ENCODE measurements at places on chromosomes 5 and 9. TPM values are rescaled to one million over a fixed set of nuclear protein-coding genes. Genes with fewer than 3 reads are reported as not detected.
A peak's percentile ranks its signal among the peaks of the same experiment; 100 is the strongest.

DNA sequence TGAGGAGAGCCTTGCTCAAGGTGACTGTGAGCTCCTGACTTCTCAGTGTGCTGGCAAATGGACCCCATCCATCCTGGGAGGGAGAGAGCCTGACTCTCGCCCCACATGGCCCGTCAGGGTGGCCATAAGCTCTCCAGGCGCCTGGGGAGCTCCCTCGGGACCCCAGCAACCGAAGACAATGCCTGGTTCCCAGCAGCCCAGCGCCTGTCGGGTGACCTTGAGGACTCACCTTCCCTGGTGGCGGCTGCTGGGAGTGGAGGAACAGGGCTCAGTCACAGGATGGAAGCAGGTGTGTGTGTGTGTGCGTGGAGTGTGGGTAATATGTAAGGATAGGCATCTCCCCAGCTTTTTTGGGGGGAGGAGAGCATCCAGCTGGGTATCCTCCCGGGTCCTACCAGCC lies 190.3 kb downstream of the MELK start:
- no peak overlapping the region for H3K4me3 ChIP-seq
- H3K4me1 ChIP-seq = peaks cover 13% of the 10 kb centered on the region
- no peaks in the 10 kb centered on the region for H3K27me3 ChIP-seq
- H3K36me3 ChIP-seq = no peaks in the 10 kb centered on the region

- H3K27me3 ChIP-seq = no peaks in the 10 kb centered on the region
- H3K4me1 ChIP-seq = peaks cover 34% of the 10 kb centered on the region
- no peak overlapping the region for H3K4me3 ChIP-seq
These were observed 143.4 kb upstream of the KLF9 start for GRCh38 chr9:70557661-70558369.

- DNase-seq = no peak
- H3K4me1 ChIP-seq = no peaks in the 10 kb centered on the region
- no peaks in the 10 kb centered on the region for H3K27me3 ChIP-seq
- H3K27ac ChIP-seq = no peak overlapping the region
- H3K36me3 ChIP-seq = no peaks in the 10 kb centered on the region
- no peak overlapping the region for H3K4me3 ChIP-seq
These were observed 1173.7 kb upstream of the SEMA6A start for GRCh38 chr5:117748336-117748735.

GRCh38 chr5:127321465-127321864 lies 30.9 kb downstream of the MEGF10 start:
- no peak overlapping the region for H3K27ac ChIP-seq
- H3K36me3 ChIP-seq = no peaks in the 10 kb centered on the region
- H3K27me3 ChIP-seq = no peaks in the 10 kb centered on the region
- no peak for DNase-seq
- H3K4me1 ChIP-seq = no peaks in the 10 kb centered on the region

DNA sequence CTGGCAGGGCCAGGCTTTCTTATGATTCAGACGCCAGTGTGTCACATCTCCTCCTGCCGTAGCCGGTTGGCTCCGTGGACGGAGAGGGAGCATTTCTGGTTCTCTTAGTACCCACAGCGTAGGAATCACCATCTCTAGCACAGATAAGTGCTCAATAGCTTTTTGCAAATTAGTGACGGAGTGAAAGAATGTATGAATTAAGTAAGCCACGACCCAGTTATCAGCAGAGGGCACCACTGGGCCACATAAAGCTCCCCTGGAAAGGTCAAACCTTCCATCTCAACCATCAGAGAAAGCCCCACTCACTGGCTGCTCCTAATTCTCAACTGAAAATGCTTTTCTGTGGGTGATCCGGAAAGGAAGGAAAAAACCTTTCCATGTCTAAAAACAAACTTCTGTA lies 317.0 kb upstream of the ADCY2 start:
- no peak overlapping the region for H3K4me3 ChIP-seq
- no peaks in the 10 kb centered on the region for H3K36me3 ChIP-seq
- DNase-seq = no peak
- H3K4me1 ChIP-seq = no peaks in the 10 kb centered on the region
- no peaks in the 10 kb centered on the region for H3K27me3 ChIP-seq

GRCh38 chr9:131382850-131383729 lies 10.8 kb upstream of the PRRC2B start:
- DNase-seq = no peak
- peaks cover 14% of the 10 kb centered on the region for H3K4me1 ChIP-seq
- peak overlapping the region; percentile 75 for H3K27ac ChIP-seq
- no peak overlapping the region for H3K4me3 ChIP-seq
- H3K36me3 ChIP-seq = no peaks in the 10 kb centered on the region

GABRA1 gene
- total RNA-seq = not detected

SPATA31E1 gene
- not detected for total RNA-seq

GTF3C4 gene
- 12.9 TPM for total RNA-seq

LCN9 gene
- total RNA-seq = not detected

OMD gene
- 19.9 TPM for total RNA-seq

RAD23B gene
- total RNA-seq = 74.1 TPM

All from esophagus muscularis mucosa (tissue), 4 donors.